ENCODE measurements at places on chromosomes 13 and 19.
A peak's percentile ranks its signal among the peaks of the same experiment; 100 is the strongest.

GRCh38 chr13:35379663-35380062 is 96.8 kb downstream of the MAB21L1 start:
- no peak for DNase-seq

GRCh38 chr13:113939944-113940297 is 34.0 kb downstream of the C13orf46 start:
- no peak for DNase-seq

GRCh38 chr13:90171649-90172048 is 1175.8 kb upstream of the MIR17HG start:
- DNase-seq: no peak

DNA sequence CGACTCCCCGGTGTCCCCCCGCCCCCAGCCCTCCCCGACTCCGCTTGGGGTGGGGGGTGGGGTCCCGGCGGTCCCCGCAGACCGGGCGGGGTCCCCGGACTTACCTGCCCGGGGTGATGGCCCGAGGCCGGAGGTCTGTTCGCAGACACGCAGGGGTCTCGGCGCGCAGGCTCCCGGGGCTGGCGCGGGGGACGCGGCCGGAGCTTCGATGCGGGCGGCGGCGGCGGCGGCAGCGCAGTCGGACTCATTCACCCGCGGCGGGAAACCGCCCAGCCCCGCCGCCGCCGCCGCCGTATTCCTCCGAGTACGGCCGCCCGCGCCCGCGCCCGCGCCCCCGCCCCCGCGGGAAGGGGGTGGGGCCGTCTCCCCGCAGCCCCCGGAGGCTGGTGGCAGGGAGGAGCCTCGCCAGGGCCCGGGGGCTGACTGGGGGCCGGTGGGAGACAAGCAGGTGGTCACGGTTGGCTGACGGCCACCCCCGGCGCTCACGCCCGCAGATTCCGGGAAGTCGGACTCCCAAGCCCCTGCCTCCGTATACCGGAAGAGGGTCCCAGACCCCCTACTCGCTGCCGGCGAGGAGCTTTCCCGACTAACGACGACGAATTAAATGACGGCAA is at the start of gene C2CD4C:
Gene C2CD4C (minus strand): TSS at position 246 of the 614 bp plus-strand sequence. CDS start 786 bp downstream, outside the sequence.
- no peak for DNase-seq

- peak; percentile 12 for DNase-seq
Observed at GRCh38 chr19:37905946-37906868, at the start of gene WDR87. Gene WDR87, minus strand, starts transcription at chr19:37906594. Its CDS starts 8,355 bp downstream, at chr19:37898239.

Data from activated T-helper 1 cell treated with anti-CD3 and anti-CD28 coated beads, Interleukin-2, amount 50 U/mL, for 16 hours (primary cell).